Spleen (tissue), 13 donors: ENCODE measurements at places on chromosomes 6 and 20. TPM values are rescaled to one million over a fixed set of nuclear protein-coding genes. Genes with fewer than 3 reads are reported as not detected.

- no peak overlapping the region for H3K4me3 ChIP-seq
- no peak overlapping the region for H3K27ac ChIP-seq
- no peaks in the 10 kb centered on the region for H3K4me1 ChIP-seq
- H3K27me3 ChIP-seq, result peaks cover 19% of the 10 kb centered on the region
- DNase-seq, result no peak
Observed at GRCh38 chr6:170476360-170476759, 76.7 kb downstream of the PSMB1 start.

DNA sequence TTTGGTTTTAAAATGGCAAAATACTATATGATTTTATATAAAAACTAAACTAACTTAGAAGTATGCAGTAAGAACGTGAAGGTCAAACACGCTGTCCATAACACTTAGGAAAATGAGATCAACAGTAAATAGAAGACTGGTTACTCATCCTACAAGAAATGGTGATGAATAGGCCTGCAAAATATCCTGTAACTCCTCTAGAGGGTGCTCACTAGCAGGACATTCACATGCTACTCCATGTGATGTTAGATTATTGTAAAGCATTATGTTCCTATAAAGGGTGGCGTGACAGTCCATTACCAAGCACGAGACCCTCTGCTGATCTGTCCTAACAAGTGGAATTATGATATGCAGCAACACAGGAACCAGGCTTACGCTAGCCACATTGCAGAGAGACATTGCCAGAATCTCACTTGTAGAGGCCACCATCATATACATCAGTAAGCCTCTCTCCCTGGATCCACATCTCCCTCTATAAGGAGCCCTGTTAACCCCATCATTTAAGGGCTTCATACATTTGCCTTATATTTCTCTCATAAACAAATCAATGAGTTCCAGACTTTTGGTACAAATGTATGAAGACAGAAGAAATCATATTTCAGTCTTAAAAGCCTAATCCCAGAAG, 18.0 kb upstream of the DEFB129 start:
- H3K27me3 ChIP-seq, result no peaks in the 10 kb centered on the region
- H3K4me3 ChIP-seq, result no peak overlapping the region
- H3K4me1 ChIP-seq, result no peaks in the 10 kb centered on the region

DNA sequence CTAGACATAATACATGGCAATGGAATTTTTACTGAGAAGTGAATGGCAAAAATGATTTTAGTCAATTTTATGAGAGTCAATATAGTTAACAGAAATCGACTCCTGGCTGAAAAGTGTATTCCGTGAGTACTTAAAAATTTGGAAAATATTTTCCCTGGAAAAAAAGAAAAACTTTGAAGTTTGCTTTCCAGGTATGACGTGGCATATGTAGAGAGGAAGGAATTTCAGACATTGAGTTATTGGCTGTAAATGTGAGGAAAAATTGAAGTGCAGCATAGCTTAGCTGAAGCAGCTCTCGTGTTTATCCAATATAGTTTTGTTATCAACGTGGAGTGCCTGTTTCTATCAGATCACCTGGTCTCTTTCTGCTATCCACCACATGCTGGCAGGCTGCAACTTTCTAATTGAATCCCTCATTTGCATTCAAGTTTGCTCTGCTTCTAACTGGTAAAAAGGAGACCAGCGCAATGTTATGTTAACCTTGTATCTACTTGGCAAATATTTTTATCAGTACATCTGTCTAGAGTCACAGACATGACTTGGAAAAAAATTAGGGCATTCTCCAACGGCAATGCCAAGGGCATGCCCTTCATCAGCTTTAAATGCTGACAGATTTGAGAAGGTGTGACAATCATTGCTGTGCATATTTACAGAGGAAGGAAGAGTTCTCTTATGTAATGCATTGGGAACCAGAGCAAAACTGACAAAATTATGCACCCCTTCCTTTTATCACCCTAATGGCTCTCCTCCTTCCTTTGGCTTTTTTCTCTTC, 1102.8 kb upstream of the FLRT3 start:
- no peaks in the 10 kb centered on the region for H3K27me3 ChIP-seq
- no peak for DNase-seq
- H3K36me3 ChIP-seq, result no peaks in the 10 kb centered on the region
- H3K4me3 ChIP-seq, result no peak overlapping the region
- H3K4me1 ChIP-seq, result no peaks in the 10 kb centered on the region

GRCh38 chr6:103797738-103798137, 1062.0 kb downstream of the HACE1 start:
- no peaks in the 10 kb centered on the region for H3K4me1 ChIP-seq
- H3K4me3 ChIP-seq, result no peak overlapping the region
- H3K36me3 ChIP-seq, result no peaks in the 10 kb centered on the region
- DNase-seq, result no peak
- H3K27ac ChIP-seq, result no peak overlapping the region

DNA sequence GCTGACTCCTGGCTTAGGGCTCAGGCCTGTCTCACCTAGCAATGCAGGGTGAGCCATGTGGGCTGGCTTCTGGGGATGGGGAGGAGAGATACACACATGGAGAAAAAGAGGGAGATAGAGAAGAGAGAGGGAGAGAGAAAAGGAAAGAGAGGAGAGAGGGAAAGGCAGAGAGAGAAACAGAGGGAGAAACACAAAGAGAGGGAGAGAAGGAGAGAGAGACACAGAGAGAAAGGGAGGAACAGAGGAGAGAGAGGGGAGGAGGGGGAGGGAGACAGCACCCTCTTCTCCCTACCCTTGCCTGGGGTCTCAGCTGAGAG, 24.8 kb downstream of the NTSR1 start:
- no peak overlapping the region for H3K27ac ChIP-seq
- no peak for DNase-seq
- H3K4me3 ChIP-seq, result no peak overlapping the region
- H3K4me1 ChIP-seq, result no peaks in the 10 kb centered on the region

DNA sequence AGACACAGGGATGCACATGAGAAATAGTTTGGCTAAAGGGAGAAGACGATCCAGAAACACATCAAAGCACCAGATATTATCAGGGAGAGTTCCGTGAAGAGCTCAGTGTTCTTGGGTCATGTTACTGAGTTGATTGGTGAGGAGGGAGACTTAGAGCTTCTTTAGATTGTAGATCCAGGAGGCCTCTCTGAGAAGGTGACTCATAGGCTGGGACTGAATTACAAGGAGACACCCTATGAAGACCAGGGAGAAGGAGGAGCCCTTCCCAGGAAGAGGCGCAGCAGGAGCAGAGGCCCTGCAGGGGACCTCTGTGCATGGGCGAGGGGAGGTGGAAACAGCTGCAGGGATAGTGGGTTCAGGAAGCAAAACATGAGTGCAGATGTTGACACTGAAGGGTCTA, 196.5 kb downstream of the SLC24A3 start:
- H3K4me1 ChIP-seq, result no peaks in the 10 kb centered on the region
- H3K4me3 ChIP-seq, result no peak overlapping the region
- no peaks in the 10 kb centered on the region for H3K27me3 ChIP-seq
- no peak for DNase-seq
- H3K27ac ChIP-seq, result no peak overlapping the region

DNA sequence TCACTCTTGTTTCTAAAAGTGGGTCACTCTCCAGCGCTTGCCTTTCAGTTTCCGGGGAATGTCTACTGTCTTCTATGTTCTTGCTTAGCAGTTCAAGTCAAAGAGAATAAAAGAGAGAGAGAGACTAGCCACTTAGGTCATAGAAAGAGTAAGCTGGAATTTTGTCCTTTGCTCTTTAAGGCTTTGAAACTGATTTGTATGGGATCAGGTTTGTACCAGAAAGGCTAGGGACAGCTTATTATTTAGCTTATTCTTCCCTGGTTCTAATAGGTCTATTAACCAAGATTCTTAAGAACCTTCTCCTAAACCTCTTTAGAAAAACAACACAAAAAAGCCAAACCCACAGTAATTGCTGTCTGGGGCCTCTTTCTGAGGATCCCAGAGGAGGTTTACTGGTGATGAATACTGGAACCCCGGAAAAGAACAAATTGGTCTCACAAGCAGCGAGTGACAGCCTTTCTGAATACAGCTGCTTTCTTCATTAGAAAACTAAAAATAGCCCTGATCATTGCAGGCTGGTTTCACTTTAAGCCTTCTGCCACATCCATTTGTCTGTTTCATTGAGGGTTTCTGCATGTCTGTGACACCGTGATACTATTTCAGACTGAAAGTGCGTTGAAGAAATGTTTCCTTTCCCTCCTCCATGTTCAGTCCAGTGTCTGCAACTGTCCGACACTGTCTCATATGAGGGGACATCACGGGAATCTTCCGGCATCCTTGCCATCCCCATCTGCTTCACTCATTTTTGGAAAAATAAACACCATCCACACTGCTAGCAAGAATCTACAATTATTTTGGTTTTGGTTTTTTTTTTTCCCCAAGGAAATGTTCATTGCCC, 75.1 kb upstream of the ATXN1 start:
- no peaks in the 10 kb centered on the region for H3K27me3 ChIP-seq
- DNase-seq, result no peak
- no peak overlapping the region for H3K4me3 ChIP-seq
- no peak overlapping the region for H3K27ac ChIP-seq
- H3K4me1 ChIP-seq, result no peaks in the 10 kb centered on the region
- H3K36me3 ChIP-seq, result no peaks in the 10 kb centered on the region

DNA sequence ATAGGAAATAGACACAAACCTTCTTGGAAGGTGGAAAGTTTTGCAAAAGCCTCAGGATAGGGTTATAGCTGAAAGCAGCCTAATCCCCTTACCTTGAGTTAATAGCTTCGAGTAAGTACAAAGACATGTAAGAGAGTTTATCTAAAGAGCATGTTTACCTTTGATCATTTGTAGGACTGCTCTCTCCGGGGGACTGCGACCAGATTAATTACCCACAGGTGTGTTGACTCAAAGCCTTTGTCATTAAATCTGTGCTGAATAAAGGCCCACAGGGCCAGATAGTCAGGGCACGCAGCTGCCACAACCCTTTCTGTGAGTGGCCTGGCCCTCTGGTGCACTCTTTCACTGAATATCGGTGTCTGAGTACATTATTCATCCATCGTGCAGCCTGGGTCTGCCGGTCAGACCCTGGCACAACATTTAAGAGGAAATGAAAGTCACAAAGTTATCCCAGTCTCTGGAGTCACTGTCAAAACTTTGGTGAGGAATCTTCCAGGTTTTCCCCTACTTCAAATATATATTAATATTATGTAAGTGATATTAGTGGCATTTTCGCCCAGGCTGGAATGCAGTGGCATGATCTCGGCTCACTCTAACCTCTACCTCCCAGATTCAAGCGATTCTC, 5.4 kb upstream of the MICA start:
- no peak for DNase-seq
- H3K27ac ChIP-seq, result no peak overlapping the region
- no peak overlapping the region for H3K4me3 ChIP-seq
- peaks cover 54% of the 10 kb centered on the region for H3K4me1 ChIP-seq
- no peaks in the 10 kb centered on the region for H3K27me3 ChIP-seq

- DNase-seq, result no peak
- no peaks in the 10 kb centered on the region for H3K4me1 ChIP-seq
- H3K36me3 ChIP-seq, result no peaks in the 10 kb centered on the region
- no peak overlapping the region for H3K27ac ChIP-seq
- no peak overlapping the region for H3K4me3 ChIP-seq
Observed at GRCh38 chr6:157732007-157732406, 91.0 kb upstream of the SNX9 start.

DNA sequence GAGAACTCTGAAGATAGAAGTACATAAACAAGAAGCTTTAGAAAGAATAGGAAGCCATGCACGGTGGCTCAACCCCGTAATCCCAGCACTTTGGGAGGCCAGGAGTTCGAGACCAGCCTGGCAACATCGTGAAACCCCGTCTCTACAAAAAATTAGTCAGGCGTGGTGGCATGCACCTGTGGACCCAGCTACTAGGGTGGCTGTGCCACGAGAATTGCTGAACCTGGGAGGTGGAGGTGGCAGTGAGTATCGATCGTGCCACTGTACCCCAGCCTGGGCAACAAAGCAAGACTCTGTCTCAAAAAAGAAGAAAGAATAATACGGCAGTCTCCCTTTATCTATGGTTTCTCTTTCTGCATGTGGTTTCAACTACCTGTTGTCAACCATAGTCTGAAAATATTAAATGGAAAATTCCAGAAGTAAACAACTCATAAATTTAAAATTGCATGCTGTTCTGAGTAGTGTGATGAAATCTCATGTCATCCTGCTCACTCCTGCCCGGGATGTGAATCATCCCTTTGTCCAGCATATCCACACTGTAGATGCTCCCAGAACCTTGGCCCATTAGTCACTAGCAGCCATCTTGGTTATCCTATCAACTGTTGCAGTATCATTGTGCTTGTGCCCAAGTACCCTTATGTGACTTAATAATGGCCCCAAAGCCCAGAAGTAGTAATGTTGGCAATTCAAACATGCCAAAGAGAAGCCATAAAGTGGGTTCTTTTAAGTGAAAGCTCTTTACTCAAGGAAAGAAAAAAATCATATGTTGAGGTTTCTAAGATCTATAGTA, 22.1 kb downstream of the DEK start:
- H3K4me3 ChIP-seq, result no peak overlapping the region
- no peak overlapping the region for H3K27ac ChIP-seq
- peaks cover 86% of the 10 kb centered on the region for H3K36me3 ChIP-seq
- no peak for DNase-seq
- no peaks in the 10 kb centered on the region for H3K4me1 ChIP-seq

GRCh38 chr6:134902936-134903335, 47.0 kb downstream of the ALDH8A1 start:
- no peaks in the 10 kb centered on the region for H3K36me3 ChIP-seq
- no peaks in the 10 kb centered on the region for H3K27me3 ChIP-seq
- H3K27ac ChIP-seq, result no peak overlapping the region
- no peak for DNase-seq
- no peak overlapping the region for H3K4me3 ChIP-seq

GRCh38 chr20:2745936-2746635, 53.5 kb downstream of the EBF4 start:
- H3K4me3 ChIP-seq, result no peak overlapping the region
- no peaks in the 10 kb centered on the region for H3K27me3 ChIP-seq
- H3K27ac ChIP-seq, result no peak overlapping the region
- no peaks in the 10 kb centered on the region for H3K36me3 ChIP-seq

- DNase-seq, result no peak
- H3K27ac ChIP-seq, result peak overlapping the region; percentile 83
- peaks cover 13% of the 10 kb centered on the region for H3K4me1 ChIP-seq
- no peaks in the 10 kb centered on the region for H3K27me3 ChIP-seq
- no peak overlapping the region for H3K4me3 ChIP-seq
- peaks cover 4% of the 10 kb centered on the region for H3K36me3 ChIP-seq
Observed at GRCh38 chr6:167046861-167047495, 47.8 kb downstream of the CEP43 start.

DNA sequence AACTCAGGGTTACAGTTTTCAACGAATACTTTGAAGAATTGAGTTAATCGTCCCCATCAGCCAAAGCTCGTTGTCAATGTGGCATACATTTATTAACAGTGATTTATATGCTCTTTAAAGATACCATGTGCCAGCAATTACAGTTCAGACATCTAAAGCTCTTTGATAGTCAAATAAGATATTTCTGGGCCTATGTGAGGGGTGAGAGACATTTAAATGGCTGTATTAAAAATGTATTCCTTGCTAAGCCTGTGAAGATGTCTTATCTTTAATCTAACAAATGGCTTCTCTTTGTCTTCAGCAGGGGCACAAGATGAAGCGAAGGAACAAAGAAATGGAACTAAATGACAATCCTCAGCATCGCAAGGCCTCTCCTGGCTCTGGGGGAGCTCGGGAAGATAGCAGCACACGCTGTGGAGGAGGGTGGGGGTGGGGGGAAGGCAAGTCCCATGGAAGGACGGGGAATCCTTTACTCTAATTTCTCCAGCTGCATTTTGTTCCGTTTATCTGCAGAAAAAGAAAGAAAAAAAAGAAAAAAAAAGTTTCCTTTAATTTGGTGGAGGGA, 523.6 kb downstream of the KIF16B start:
- no peak overlapping the region for H3K27ac ChIP-seq
- H3K4me1 ChIP-seq, result no peaks in the 10 kb centered on the region
- H3K36me3 ChIP-seq, result no peaks in the 10 kb centered on the region
- H3K4me3 ChIP-seq, result no peak overlapping the region
- no peaks in the 10 kb centered on the region for H3K27me3 ChIP-seq

Gene CCN5
- polyA plus RNA-seq, result 1.3 TPM

Gene TXLNB
- polyA plus RNA-seq, result 1.3 TPM

Gene BPIFB2
- polyA plus RNA-seq, result not detected

Gene OPN5
- not detected for polyA plus RNA-seq

Gene TP53TG5
- polyA plus RNA-seq, result not detected

Gene TAB2
- 16.4 TPM for polyA plus RNA-seq
